ENCODE measurements at places on chromosomes 5 and 9. TPM values are rescaled to one million over a fixed set of nuclear protein-coding genes. Genes with fewer than 3 reads are reported as not detected.

The HSPB3 gene
- total RNA-seq, result 0.51 TPM

- no peak for DNase-seq
Measured at GRCh38 chr5:174736777-174737176, 12.4 kb downstream of the MSX2 start.

DNA sequence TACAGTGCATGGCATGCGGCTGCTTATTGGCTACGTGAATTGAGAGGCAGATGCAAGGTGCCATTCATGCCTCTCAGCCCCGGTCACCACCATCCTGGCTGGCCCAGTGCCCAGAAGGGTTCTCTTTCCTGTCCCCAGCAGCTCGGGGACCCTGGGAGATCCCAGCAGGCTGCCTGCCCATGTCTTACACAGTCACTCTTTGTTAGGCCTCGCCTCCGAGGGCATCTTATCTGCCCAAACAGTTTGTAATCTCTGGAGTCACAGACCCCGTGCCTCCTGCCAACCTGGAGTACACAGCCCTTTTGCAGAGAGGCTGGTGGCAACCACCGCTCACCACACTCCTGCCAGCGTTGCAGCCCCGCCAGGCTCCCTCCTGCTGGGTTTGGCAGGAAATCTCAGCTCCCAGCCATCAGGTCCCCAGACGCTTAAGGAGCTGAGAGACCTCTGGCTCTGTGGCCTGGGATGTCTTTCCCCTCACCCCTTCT is 7.0 kb upstream of the AK1 start:
- DNase-seq, result peak; percentile 67

The GFPT2 gene
- 1.1 TPM for total RNA-seq

The MEF2C gene
- 67.2 TPM for total RNA-seq

The AHRR gene
- total RNA-seq, result 0.15 TPM

The WNK2 gene
- not detected for total RNA-seq

DNA sequence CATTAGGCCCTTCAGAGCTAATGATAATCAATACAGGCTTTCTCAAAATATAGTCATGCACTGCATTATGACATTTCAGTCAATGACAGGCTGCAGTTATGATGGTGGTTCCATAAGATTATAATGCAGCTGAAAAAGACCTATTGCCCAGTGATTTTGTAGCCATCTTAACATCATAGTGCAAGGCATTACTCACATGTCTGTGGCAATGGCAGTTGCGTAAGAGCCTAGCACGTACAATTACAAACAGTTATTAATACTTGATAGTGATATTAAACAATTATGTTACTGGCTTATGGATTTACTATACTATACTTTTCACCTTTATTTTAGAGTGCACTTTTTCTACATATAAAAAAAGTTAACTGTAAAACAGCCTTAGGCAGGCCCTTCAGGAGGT is 214.8 kb downstream of the ISL1 start:
- DNase-seq, result no peak

DNA sequence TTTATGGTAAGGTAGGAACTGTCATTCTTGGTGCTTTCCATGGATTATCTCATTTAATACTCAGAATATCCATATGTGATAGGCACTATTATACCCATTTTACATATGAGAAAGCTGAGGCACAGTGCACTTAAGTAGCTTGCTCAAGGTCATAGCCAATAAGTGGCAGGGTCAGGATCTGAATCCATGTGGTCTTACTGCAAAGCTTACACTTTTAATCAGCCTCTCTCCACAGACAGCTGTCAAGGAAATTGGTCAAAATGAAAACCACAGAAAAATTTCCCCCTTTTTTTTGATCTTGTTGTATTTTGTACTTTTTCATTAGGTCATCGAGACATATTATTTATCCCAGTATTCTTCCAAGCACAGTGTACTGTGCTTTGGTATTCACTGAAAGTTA is 78.5 kb downstream of the ERCC6L2 start:
- DNase-seq, result no peak

The PCDHB15 gene
- 0.91 TPM for total RNA-seq

DNA sequence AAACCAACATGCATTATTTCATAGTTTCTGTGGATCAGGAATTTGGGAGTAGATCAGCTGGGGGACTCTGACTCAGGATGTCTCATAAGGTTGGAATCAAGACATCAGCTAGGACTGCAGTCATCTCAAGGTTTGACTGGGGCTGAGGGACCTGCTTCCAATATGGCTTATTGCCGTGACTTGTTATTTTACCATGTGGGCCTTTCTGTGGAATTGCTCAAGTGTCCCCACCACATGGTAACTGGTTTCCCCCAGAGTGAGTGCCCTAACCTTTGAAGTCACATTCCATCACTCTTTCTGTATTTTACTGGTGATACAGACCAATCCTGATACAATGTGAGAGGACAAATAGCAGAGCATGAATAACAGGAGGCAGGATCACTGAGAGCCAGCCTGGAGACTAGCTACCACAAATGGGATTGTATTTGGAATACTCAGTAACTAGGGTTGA is 70.2 kb upstream of the ELL2 start:
- no peak for DNase-seq

The FLT4 gene
- 0.08 TPM for total RNA-seq

DNA sequence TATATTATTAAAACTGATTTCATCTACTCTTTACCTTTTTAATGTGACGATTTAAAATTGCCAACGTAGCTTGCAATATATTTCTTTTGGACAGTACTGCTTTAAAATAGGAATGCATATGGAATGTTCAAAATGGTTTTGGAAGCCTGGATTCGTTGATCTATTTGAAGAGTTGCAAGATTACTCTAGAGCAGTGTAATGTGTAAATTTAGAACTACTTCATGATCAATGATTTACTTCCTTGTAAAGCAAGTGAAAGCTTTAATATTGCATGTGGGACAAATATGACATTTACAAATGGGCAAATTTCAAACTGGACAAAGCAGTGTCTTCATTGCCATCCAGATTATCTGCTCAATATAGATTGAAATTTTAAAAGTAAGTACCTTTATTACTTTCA is 38.3 kb downstream of the PARP8 start:
- DNase-seq, result no peak

- no peak for DNase-seq
Measured at GRCh38 chr5:64939772-64940510, 171.2 kb downstream of the CWC27 start.

GRCh38 chr9:19493876-19494275 is 85.1 kb downstream of the ACER2 start:
- no peak for DNase-seq

The LHFPL2 gene
- 20.5 TPM for total RNA-seq

The SCGB3A2 gene
- total RNA-seq, result not detected

GRCh38 chr5:18051953-18052352 is 417.7 kb downstream of the TAF11L14 start:
- no peak for DNase-seq

DNA sequence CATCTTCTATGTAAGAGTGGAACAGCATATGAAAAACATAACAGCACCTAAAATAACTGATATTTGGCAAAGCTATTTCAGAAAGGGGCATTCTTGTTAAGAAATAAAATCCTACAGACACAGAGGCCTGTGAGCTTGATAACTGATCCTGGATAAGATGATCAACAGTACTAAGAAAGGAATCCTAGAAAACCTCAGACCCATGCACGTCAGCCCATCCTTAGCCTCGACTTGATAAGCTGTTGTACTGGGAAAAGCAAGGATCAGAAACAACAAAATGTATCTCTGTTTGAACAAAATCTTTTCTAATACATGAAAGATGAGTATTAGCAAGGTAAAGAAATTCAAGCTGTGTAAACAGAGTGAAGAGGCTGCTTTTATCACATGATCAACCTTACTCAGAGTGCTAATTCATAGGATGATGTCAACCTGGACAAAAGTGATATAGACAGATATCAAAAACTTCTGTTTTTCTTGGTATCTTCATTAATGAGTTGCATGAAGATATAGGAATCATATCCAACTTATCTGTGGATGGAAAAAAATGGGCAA is 15.2 kb downstream of the LIFR start:
- no peak for DNase-seq

The DPH7 gene
- total RNA-seq, result 27.5 TPM

- DNase-seq, result peak; percentile 46
Measured at GRCh38 chr9:77455312-77455927, 192.7 kb downstream of the GNA14 start.

The ECSCR gene
- not detected for total RNA-seq

DNA sequence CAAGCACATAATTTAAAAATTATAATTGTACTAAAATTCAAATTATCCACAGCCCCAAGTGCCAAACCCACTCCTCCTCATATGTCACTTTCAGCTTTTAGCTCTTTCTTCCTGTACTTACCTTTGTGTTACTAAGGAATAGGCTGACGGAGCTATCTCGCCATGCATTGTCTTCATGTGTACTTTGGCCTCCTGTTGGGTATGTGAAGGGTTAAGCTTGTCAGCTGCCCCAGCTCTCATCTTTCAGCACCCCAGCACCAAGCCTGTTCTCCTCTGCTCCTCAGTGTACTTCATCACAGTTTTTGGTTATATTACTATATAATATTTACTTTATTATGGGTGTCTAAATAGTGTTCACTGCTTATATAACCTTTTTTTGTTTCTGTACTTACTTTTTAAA is 46.2 kb downstream of the OSTF1 start:
- DNase-seq, result no peak

- DNase-seq, result no peak
Measured at GRCh38 chr9:78575771-78576170, 278.8 kb downstream of the PSAT1 start.

The FAM163B gene
- 2.5 TPM for total RNA-seq

DNA sequence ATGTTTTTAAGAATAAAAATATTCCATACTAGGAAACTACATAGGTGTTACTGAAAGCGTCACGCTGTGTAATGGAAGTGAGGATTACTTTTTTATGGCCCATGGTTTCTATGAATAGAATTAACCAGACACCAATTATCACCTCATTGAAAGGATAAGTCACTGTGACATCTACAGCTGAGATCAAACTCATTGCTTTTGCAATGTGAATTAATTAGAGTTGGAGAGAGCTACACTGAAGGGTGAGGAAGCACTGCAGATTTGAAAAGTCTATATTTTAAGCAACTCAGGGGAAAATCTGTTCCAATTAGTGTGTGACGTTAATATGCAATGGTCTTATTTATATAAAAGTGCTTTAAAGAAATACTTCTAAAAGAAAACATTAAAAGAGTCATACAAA is 1300.1 kb upstream of the DMAC1 start:
- DNase-seq, result no peak

The SH3TC2 gene
- total RNA-seq, result 11.8 TPM

DNA sequence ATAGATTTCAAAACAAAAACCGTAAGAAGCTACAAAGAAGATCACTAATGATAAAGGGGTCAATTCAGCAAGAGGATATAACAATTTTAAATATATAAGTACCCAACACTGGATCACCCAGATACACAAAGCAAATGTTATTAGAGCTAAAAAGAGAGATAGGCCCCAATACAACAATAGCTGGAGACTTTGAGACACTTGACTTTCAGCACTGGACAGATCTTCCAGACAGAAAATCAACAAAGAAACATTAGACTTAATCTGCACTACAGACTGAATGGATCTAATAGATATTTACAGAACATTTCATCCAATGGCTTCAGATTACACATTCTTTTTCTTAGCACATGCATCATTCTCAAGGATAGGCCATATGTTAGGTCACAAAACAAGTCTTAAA is 46.3 kb upstream of the TAF1L start:
- no peak for DNase-seq

The C1QTNF2 gene
- total RNA-seq, result 21.1 TPM

GRCh38 chr9:137114613-137115393 is at the start of gene DPP7:
DPP7 (minus strand) TSS chr9:137114733; CDS start chr9:137114713, 20 bp downstream.
- peak; percentile 55 for DNase-seq

DNA sequence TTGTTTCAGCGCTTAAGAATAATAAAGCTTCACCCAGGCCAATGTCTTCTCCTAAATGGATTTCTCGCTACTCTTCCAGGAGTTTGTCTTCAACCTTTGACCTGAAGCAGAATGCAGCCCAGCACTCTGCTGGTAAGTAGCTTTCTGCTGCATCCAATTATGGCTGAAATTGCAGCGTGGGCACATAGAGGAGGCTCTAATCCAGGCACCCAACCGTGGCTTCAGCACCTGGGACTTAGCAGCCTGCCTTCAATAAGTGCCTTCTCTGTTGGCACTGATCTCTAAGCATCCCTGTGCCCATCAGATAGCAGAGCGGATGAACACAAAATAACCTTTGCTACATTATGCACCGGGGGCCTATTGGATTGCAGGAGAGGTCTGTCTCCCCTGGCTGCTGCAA is 105.2 kb downstream of the TRIM32 start:
- no peak for DNase-seq

GRCh38 chr9:137951107-137951506 is 73.5 kb downstream of the CACNA1B start:
- DNase-seq, result no peak

DNA sequence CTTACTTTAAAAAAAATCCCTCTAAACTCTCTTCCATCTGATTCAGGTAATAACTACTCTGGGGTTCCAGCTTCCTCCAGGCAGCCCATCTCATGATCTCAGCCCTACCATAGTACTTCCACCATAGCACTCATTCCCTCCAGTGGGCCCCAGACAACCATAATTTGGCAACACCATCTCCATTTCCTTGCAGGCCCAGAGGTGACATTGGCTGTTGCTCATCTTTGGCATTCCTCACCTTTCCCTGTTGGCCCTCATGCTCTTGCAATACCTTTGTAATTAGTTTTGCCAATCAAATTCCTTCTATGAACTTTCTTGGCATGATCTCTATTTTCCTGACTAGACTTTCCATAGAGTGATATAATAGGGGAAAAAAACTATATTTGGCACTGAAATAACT is 60.1 kb downstream of the TAF11L14 start:
- no peak for DNase-seq

The GNA14 gene
- total RNA-seq, result not detected

The GARIN3 gene
- total RNA-seq, result not detected

DNA sequence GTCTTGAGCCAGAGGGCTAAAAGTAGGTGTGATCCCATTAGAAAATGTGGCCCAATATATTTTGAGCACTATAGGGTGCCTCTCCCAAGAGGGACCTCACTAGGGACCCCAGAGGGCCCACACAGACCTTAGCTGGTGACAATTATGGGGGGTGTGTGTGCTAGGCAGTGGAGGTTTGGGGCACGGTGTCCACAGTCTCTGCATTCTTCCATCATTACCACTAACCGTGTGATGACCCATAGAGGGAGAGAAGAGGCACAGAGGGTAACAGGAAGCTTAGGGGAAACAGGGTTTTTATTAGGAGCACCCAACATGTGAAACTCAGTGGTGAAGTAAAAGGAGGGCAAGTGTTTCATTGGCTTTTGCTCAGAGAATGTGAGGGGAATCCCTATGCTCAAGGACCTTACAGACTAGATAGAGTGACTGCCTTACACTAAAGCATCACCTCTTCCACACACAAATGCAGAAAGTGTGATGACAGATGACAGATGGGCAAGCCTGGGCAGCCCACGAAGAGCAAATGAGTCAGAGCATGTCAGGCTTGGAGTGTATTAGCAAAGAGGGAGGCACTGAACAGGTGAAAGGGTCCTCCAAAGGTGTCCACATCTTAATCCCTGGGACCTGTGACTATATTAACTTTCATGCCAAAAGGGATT is 2.5 kb upstream of the ACTL7A start:
- DNase-seq, result no peak

DNA sequence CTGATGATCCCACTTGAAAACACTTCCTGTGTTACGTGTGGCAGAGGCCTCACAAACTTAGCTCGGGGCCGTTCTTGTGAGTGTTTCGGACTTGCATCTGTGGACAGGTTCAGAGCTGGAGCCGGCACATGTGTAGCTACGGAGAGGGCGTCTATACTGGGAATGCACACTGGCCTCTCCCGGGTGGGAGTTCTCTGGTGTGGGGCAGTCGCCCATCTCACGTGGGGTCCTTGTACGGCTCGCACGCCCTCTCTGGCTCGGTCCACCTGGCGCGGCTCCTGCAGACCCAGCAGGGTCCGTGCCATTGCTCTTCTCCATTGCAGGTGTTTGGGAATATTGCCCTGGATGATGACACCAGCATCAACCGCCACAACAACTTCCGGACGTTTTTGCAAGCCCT is 197.9 kb downstream of the CACNA1B start:
- no peak for DNase-seq

Data from SJCRH30 (cell line).